ENCODE measurements at places on chromosomes 2 and 18.

GRCh38 chr2:189372688-189373257 lies 68.5 kb upstream of the WDR75 start:
- DNase-seq, result no peak

GRCh38 chr2:71253476-71253875 lies 26.6 kb upstream of the PAIP2B start:
- DNase-seq, result no peak

DNA sequence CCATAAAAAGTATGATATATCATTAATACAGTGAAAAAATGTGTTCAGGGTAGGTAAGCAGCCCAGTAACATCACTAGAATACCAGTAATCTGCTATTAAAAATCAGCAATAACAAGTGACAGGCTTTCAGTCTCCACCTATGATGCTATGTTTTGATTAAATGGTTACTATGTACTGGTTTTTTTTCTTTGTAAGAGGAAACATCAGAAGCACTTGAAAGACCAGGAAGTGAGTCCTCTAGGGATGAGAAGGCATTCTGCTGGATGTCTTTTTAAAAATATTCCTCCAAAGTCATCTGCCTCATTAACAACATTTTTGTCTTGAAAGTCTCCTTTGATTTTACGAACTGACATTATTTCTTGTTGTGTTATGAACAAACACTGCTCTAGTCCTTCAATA lies 136.0 kb upstream of the FAM98A start:
- DNase-seq, result no peak

- DNase-seq, result no peak
Measured at GRCh38 chr2:143550500-143550899, 421.3 kb downstream of the ARHGAP15 start.

DNA sequence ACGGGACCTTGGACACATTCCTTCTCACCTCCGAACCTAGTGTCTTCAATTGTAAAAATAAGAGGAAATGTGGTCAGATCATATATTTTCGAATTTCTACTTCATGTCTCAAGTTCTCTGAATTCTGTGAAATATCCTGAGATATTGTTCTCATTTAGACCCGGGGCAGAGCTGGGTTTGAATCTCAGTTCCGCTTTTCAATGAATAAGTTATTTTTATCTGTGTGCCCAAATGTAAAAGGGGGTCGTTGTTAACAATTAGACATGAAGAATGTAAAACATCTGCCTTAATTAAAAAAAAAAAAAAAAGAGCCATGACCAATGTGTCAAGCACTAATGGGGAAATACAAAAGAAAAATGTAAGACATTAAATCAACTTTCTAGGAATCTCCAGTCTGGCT lies 48.9 kb upstream of the BCL11A start:
- no peak for DNase-seq

DNA sequence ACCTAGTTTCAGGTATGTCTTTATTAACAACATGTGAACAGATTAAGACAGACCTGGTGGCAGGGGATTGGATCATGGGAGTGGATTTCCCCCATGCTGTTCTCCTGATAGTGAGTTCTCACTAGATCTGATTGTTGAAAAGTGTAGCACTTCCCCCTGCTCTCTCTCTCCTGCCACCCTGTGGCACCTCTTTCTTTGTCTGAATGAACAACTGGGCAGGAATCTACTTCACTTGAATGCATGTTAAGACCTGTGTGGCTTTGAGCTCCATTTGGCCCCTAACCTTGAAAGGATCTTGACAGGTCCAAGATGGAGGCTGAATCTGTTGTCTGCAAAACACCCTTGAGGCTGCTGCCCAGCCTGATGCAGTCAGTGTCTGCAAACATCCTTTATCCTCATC lies 194.4 kb downstream of the RNF144A start:
- no peak for DNase-seq

DNA sequence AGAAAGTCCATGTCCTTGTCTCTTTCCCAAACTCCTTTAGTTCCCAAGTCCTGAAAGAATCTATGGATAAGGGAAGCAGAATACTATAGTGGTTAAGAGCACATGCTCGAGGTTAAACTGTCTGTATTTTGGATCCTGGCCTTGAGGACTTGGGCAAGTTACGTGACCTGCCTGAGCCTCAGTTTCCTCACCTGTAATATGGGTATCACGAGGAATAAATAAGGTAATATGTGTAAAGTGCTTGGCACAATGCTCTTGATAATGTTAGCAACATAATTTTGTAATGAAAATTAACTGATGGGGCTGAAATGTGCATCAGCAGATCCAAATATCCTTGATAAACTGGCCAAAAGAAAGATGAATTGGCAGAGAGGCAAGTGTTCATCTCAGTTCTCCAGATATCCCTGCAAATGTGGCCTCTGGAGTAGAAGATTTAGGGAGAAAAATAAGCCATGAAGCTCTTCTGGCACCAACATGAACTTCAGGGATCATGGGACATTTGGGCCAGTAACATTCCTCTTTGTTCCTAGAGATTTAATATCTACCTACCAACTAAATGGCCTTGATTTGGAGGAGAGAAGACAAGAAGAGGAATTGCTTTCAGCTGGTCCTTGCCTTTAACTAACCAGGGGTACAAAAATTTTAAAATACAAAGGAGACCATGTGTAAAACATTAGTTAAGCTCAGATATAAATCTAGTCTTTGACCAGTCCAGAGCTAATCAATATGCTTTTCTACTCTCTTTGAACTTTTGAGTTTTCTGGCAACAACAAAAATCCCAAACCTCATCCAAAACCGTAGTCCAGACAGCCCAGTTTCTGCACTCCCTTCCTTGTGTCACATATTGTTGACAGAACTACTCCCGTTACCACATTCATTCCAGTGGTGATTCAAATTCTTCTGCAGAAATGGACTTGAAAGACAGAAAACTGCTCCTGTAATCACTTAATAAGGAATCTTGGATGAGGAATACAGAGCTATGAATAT lies 52.7 kb upstream of the EML4 start:
- DNase-seq, result no peak

DNA sequence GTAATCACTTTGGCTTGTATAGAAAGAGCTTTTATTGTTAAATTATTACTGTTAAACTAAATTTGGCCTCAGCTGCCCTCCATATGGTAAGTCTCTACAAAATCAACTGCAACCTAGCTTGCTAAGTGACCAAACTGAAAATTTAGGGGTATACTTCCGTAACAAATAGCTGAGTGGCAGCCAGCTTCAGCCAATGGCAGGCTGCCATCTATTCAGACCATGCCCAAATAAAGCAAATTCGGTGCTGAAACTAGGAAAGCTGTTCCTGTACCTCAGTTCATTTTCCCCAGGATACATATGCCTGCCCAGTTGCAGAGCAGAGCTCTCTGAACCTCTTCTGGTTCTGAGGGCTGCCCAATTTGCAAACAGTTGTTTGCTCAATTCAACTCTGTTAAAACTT lies 94.8 kb downstream of the EML6 start:
- DNase-seq, result no peak

DNA sequence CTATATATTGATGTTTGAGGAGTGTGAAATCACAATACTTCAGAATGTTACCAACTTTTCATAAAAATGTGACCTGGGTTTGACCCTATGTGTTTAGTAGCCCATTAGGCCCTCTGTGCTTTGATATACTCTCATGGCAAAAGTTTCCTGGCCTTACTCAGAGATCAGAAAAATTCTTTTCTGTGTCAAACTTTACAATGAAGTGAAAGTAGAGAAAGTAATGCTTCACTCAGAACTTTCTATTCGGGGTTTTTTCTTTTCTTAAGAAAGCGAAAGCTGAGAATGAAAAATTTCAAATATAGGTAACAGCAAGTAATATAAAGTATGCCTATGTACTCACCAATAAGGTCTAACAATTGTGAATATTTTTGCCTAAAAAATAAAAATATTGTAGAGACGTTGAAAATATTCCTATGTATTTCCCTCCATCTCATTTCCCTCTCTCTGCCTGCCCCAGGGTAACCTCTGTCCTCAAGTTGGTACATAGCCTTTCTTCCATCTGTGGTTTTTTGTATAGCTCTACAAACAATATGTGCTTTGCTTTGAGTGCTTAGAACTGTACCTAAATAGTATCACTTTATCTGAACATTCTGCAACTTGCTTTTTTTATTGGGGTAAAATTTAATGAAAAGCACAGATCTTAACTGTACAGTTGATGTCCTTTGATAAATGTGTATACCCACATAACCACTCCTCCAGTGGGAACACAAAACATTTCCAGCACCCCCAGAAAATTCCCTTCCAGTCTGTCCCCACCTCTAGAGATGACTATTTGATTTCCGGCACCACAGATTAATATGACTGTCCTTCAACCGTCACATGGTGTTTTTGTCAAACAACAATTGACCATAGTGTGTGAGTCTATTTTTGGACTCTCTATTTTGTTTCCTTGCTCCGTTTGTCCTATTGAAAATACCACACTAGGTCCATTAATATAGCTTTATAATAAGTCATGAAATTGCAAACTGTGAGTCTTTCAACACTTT lies 10.3 kb upstream of the ACKR3 start:
- no peak for DNase-seq

DNA sequence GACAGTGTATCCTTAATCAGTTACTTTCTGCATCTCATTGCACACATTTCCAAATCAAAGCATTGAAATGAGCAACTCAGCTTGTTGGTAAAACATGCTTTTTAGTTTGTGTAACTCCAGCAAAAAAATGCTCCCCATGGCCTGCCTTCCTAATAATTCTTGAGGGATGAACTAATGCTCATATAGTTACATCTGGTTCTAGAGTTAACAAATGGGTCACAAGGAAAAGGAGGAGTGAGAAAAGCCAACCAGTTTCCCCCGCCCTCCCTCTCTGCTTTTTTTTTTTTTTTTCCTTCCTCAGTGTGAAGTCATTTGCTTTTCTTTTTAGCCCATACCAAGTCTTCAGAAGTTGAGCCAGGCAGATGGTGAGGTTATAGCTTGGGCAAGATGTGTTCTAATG lies 231.7 kb downstream of the MTX2 start:
- no peak for DNase-seq

DNA sequence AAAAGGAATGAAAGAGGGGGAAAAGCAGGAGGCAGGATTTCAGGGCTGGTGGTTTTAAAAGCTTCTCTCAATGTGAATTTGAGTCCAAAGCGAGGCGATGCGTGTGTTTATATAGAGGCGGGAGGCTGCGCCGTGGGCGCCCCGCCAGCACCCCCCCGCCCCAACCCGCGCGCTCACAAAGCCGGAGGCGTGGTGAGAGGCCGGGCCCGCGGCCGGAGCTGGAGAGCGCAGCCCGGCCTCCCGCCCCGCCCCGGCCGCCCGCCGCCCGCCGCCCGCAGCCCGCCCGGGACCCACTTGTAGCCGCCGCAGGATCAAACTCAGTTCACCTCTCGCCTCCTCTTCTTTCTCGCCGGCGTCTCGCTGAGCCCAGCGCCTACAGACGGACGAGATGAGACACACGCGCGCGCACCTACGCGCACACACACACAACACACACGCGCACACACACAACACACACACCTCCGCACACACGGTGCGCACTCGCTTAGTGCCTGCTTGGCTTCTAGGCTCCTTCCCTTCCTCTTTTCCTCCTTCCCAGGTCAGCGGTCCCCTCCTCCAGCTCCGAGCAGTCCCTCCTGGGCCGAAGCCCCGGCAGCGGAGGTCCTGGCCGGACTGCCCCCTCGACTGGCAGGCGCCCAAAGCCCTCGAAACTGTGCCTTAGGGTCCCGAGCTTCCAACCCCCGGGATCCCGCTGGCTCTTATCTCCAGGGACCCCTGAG lies 1.3 kb upstream of the CYP26B1 start:
- no peak for DNase-seq

DNA sequence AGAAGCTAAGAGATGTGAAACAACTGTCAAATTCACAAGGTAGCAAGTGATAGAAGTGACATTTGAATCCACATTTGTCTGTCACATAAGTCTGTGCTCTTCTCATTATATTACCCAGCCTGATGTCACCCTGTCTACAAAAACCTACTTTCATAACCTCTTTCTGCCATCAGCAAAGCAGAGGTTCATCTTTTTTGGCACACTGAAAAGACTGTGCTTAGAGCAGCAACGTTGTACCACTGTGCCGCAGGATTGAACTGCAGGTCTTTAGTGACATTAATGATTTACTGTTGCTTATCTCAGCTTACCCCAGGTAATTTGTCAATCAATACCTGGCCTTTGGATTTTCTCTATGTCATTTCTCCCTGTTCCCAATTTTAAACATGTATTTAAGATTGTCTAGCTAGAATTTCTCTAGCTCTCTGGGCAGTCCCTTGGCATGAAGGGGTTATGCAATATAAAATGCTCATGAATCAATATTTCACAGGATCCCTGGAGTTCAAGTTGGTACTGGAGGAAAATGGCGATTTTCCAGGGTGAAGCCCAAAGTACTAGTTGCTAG lies 31.4 kb upstream of the TDRD15 start:
- no peak for DNase-seq

GRCh38 chr2:205868773-205869333 lies 186.6 kb downstream of the NRP2 start:
- DNase-seq, result no peak

- no peak for DNase-seq
Measured at GRCh38 chr2:12183032-12183645, 436.7 kb downstream of the LPIN1 start.

DNA sequence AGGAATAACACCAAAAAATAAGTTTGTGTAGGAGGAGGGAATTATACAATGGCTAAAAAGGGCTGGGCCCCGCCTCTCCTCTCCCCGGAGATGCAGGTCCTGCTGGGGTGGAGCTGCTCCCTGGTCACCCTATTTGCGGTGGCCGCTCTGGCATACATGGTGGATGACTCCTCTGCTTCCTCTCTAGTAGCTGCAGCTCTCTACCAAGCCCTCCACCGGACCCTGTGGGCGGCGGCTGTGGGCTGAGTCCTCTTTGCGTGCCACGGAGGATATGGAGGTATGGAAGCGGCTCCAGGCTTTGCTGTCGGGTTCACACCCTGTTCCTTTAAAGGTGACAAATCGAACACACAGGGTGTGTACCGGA lies 77.1 kb upstream of the SEC11C start:
- no peak for DNase-seq

- no peak for DNase-seq
Measured at GRCh38 chr2:58039170-58039611, 7.4 kb upstream of the VRK2 start.

DNA sequence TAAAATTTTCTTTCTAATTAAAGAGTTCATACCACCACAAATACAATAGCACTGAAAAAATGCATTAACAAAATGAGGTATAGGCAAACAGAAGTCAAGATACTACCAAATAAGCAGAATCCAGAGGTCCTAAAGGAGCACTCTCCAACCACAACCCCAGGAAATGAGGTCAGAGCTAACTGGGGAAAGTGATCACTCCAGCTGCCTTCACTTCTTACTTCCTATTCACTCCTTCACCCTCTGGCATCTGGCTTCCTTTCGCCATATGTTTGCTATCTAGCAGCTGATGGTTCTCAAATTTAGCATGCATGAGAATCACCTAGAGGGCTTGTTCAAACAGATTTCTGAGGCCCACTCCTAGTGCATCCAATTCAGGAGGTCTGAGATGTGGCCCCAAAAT lies 212.6 kb upstream of the ACVR2A start:
- DNase-seq, result no peak

GRCh38 chr2:113230531-113230930 lies 48.2 kb downstream of the PAX8 start:
- DNase-seq, result no peak

Measured in stimulated activated CD8-positive, alpha-beta memory T cell treated with anti-CD3 and anti-CD28 coated beads, Interleukin-15, amount 100 ng/mL, for 24 hours (primary cell).